A172 (cell line): ENCODE measurements at places on chromosomes 16 and 17. TPM values are rescaled to one million over a fixed set of nuclear protein-coding genes. Genes with fewer than 3 reads are reported as not detected.

- DNase-seq, result no peak
Measured at GRCh38 chr17:39709319-39709997, 9.6 kb downstream of the ERBB2 start.

- no peak for DNase-seq
Measured at GRCh38 chr17:19747829-19748806, at the start of gene ALDH3A1. Gene ALDH3A1 (minus strand): TSS chr17:19748298. CDS start chr17:19745129, 3,169 bp downstream.

- DNase-seq, result no peak
Measured at GRCh38 chr16:14418795-14419225, 211.2 kb downstream of the PARN start.

DNA sequence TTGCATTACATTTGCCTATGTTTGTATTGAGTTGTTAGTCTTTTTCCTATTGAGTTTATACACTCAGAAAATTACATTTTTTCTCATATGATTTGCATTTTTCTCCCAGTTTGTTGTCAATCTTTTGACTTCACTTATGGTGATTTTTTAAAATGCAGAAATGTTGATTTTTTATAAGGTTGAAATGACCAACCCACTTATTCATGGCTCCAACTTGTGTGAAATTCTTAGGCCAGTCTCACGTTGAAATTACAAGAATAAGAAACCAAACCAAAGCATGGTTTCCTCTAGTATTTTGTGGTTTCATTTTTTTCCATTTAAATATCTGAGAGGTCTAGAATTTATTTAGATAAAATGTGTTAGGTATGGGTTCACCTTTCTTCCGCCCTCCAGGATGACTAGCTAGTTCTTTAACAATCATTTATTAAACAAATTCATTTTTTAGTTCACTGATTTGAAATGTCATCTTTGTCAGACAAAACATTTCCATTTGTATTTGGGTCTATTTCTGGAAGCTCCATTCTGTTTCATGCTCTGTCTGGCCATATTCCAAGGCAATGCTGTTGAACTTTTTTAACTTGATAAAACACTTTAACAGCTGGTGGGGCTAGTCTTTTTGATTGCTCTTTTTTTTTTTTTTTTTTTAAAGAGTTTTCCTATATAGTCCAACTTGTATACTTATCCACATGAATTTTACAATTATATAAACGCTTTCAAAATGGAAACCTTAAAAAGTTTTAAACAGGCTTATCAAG lies 40.0 kb downstream of the FAM20A start:
- no peak for DNase-seq

GRCh38 chr17:28871056-28871579 lies 16.3 kb downstream of the ERAL1 start:
- DNase-seq, result no peak

DNA sequence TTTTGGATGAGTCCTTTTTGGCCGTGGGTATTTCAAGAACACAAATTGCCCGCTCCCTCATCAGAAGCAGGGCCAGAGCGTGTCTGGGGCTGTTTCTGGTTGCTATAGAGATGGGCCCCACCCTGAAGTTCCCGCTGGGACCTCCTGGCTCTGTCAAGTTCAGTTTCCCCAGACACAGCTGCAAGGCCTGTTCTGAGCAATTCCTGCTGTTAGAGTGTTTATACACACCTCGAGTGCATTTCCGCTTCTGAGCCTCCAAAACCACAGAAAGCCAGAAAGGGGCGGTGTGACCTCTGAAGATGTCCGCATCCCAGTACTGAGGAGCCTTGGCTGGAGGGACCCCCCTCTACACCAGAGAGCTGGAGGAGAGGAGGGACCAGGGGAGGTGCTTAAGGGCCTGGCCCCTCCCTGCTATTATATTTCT lies 9.3 kb upstream of the WBP2 start:
- peak; percentile 86 for DNase-seq

DNA sequence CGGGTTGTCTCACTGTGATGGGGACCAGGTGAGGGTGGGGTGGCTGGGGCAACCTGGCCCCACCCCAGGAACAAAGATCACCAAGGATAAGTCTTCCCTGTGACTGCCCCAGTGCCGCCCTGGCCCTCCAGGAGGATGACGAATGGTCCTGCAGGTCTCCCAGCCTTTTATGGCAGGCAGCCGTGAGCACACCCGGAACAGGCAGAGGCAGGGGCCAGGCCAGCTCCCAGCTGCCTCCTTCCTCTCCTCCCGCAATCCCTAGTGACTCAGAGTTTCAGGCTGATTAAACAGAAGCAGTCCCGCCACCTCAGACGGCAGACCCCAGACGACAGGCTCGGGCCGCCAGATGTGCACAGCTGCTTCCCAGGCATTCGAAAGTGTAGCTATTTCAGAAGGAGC lies 13.3 kb downstream of the JUP start:
- peak; percentile 93 for DNase-seq

- DNase-seq, result no peak
Measured at GRCh38 chr17:33152783-33153182, 140.3 kb downstream of the ASIC2 start.

- DNase-seq, result no peak
Measured at GRCh38 chr17:28499364-28499664, 6.8 kb upstream of the FOXN1 start.

GRCh38 chr17:35875072-35875799 lies 4.9 kb downstream of the CCL5 start:
- DNase-seq, result no peak

- no peak for DNase-seq
Measured at GRCh38 chr16:26952411-26952810, 114.3 kb upstream of the C16orf82 start.

DNA sequence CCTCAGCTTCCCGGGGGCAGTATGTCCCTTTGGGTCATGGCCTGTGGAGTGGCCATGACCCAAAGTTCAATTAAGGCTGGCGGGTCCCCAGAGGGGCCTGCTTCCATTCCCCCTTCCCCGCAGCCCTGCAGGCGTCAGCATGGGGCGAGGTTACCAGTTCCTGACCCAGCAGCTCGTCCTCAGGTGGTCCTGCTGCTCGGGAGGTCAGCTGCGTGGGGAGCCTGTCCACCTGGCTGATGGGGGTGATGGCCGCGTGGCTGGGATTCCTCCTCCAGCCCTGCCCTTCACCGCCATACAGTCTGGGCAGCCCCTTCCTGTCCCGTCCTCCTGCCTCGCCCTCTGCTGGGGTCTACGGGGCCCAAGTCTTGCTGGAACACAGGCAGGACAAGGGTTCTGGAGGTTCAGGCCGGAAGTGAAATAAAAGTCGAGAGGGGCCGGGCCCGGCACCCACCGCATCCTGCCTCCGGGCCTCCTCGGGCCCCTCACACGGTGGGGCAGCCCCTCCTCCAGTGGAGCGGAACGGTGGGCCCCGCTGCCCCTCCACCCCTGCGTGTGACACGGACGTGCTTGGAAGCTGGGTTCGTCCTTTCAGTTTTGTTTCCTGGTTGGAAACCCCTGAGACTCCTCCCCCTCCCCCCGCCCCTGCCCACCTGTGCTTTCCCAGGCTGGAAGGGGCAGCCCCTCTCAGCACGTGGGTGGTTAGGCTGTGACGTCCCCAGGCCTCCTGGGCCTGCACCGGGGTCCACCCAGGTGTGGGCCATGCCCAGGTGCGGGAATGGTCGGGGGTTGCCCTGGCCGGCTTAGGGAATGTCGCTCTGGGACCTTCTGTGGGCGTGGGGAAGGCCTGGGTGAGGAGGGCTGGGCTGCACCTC lies 6.8 kb downstream of the UBALD2 start:
- DNase-seq, result no peak

DNA sequence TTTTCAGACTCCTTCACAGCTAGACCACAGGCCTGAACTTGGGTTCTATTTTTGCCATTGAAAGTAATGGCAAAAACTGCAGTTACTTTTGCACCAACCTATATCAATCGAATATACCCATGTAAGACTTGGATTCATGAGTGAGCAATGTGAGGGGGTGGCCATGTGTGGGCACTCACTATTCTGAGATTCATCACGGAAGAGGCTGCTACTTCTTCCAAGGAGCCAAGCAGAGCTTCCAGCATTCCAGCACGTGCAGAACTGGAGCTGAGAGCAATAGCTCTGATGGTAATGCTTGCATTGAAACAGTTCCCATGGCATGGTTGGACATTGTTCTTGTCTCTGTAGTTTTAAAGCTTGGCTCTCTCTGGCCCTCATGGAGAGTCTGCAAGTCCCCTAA lies 327.6 kb downstream of the CA10 start:
- no peak for DNase-seq

- no peak for DNase-seq
Measured at GRCh38 chr16:83704656-83705055, 103.1 kb upstream of the HSBP1 start.

DNA sequence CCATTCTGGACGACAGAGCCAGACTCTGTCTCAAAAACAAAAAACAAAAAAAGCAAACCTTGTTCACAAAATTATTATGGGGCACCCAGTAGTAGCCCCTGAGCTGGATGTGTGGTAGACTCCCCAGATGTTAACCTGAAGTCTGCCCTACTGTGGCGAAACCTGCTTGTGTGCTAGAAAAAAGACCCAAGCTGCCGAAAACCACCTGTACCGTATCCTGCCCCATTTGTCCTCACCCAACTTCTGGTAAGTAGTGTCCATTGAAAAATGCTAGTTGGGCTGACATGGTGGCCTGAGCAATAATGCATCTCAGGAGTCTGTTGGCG lies 9.1 kb downstream of the RMI2 start:
- no peak for DNase-seq

- peak; percentile 29 for DNase-seq
Measured at GRCh38 chr16:14669776-14670175, 24.3 kb downstream of the PLA2G10 start.

The DPEP2 gene
- not detected in 2 replicates for total RNA-seq

The C17orf107 gene
- 0.07 and 0.48 TPM in 2 replicates for total RNA-seq

The SLC5A2 gene
- 0.05 TPM in 1 of 2 replicates, not detected in the other for total RNA-seq

The SDR42E2 gene
- total RNA-seq, result not detected in 2 replicates

The PRSS21 gene
- total RNA-seq, result not detected in 2 replicates

The NPIPB6 gene
- total RNA-seq, result 1.2 TPM in 1 of 2 replicates, not detected in the other

The CDRT15 gene
- total RNA-seq, result not detected in 2 replicates
